Activated T-cell treated with anti-CD3 and anti-CD28 coated beads, Interleukin-2, amount 50 U/mL, for 72 hours (primary cell): ENCODE measurements at places on chromosomes 2 and 18.

- DNase-seq: no peak
Measured at GRCh38 chr2:29226808-29227207, 111.6 kb downstream of the CLIP4 start.

DNA sequence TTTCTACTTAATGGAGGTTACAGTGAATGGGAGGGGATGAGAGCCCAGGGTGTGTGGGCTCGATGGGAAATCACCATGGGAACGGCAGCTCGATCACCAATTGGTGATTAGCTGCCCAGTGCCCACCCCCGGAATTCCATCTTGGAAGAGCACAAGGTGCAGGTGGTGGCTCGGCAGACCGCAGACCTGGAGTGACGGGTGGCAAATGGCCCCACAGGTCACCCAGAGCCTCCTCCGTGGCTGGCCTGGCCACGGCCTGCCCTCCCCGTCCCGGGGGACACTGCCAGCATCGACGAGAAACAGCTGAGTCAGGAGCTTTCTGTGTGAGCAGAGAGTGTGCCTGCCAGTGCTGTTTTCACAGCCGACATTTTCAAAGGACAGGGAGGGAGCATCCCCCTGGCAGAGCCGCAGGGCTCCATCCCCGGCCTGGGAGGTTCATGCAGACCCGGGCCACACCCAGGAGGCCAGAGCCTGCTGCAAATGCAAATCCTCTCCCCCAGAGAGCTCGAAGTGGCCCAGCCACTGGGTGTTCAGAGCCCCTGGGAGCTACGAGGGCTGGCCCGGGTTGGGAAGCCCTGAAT, 176.4 kb upstream of the MYT1L start:
- DNase-seq: no peak

- no peak for DNase-seq
Measured at GRCh38 chr2:191170773-191171172, 20.0 kb upstream of the STAT4 start.

DNA sequence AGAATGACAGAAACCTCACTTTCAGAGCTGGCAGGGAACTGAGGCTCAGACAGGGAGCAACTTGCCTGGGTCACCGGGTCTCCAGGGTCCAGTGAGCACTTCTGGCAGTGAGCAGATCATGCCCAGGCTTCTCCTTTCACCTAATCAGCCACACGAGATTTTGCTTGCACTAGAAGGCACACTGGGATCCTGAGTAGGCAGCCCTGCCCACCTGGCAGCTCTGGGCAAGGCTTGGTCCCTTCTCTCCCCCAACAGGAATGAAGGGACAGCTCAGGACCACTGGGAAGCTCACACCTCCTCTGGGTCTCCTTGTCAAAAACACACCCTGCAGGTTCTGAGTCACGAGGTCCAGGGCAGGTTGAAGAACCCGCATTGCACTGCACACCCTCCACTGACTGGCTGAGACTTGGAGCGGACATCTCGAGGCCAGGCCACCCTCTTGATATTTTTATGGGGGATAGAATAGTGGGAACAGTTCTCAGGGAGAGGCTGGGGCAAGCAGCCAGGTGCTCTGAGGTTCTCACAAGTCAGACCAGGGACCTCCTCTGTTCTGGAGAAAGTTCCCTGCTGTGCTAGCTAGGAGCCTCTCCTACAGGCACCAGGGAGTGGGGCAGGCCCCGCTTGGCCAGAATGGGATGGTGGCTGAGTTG, 5.7 kb downstream of the MAL start:
- DNase-seq: no peak

DNA sequence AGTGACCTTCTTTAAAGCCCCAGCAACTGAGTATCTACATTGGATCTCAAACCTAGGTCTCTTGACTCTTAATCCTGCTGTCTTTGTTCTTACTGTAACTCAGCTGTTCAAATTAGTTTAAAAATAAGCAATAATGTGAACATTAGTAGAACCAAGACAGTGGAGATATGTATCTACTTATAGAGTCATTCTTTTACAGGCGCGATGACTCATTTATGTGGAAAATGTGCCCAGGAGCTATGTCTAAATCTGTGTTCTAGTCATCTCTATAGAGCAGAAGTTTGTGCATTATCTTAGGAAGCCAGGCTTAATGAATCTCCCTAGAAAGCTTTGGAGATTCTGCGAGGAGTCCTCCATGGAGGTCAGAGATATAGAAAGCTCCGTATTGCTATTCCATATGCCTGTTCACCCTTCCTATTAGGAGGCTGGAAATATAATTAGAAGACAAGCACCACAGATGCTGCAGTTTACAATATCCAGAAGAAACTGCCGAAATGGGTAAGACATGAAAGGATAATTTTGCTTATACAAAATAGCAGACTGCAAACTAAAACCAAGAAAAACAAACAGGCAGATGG, 211.6 kb downstream of the TRIB2 start:
- DNase-seq: peak; percentile 7

DNA sequence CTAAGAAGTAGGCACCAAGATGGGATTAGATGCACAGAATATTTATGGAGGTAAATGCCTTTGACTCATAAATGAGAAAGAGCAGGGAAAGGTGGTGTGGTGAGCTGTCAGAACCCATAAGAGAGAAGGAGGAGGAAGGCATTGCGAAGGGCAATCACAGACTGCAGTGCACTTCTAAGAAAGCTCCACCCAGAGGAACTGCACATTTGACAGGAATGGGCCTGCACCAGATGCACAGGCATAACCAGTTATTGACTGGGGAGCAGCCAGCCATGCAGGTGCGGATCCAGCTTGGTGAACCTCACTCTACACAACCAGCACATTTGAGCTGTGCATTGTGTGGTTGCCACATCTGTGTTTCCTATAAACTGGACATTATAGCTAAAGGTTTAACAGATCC, 62.2 kb upstream of the L3MBTL4 start:
- no peak for DNase-seq

GRCh38 chr2:9329497-9329896, 93.8 kb downstream of the ITGB1BP1 start:
- DNase-seq: no peak

DNA sequence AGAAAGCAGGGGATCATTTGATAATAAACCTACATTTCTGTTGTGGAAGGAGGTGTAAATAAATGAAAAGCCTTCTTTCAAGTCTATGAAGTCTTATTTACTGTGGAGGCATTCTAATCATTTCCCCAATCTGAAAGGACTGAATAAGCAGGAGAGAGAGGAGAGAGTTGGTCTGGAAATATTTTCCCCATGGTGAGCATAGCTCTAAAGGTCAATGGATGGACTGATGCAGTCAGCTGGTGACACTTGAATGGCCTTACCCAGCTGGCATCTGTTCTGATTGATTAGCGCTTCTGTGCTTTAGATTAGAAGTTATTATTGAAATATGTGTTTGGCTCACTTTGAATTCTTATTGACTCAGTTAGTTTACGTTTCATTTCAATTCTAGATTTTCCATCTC, 122.7 kb downstream of the PARD3B start:
- DNase-seq: no peak

GRCh38 chr2:182422864-182423263, 4.0 kb downstream of the PDE1A start:
- DNase-seq: no peak

- DNase-seq: no peak
Measured at GRCh38 chr18:50181590-50181989, 13.4 kb downstream of the MYO5B start.

- DNase-seq: no peak
Measured at GRCh38 chr18:8081872-8082553, 514.9 kb downstream of the PTPRM start.

DNA sequence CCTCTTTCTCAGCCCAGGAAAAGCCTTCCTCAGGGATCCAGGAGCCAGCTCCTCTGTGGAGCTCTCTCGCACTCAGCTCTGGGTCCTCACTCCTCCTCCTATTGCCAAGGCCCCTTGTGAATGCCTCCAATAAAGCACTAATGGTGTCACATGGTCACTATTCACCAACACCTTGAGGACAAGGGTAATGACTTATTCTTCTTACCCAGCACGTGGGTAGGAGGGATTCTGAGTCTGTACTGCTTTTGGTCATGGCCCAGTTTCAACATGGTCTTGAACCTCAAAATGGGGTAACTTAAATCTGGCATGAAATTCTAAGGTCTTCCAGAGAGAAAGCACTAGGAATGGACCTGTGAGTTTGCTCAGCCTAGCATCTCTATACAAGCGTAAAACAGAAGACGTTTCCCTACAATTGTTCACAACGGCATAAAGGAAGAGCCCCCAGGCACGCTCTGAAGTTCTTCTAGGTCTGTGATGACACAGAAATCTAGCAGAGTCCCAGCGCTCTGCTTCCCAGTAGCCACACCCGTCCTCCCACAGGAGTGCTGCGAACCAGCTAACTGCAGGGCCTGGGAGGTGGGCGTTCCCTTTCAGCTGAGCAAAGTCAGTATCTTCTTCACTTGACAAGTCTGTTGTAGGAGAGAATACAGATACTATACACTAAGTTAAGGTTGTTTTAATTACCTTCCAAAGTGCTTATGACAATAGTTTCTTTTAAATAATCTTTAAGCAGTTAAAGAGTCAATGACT, 14.6 kb upstream of the KIDINS220 start:
- DNase-seq: no peak

DNA sequence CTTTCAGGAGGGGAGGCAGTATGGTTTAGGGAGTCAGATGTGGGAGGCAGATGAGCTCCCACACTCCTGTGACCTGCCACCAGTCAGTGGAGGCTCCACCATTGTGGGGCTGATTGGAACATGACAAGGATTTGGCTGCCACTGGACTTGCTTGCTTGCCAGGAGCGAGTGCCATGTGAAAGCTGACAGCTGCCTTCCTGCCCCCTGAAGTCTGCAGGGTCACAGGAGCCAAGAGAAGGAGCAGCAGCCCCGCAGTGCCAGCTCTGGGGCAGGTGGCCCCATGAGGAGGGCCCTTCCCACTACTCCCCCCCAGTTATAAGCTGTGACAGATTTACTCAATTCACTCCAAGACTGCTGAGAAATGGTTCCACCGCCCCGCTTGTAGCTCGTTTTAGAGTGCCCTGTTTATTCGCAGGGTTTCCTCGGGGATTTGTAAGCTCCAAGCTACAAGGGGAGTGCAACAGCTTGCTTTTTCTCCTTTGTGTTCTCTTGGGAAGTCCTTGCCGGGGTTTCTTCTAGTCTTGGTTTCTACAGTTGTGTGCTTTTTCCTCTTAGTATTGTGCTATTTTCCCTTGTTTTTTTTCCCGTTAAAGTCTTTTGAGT, 414.3 kb downstream of the MEIS1 start:
- no peak for DNase-seq

DNA sequence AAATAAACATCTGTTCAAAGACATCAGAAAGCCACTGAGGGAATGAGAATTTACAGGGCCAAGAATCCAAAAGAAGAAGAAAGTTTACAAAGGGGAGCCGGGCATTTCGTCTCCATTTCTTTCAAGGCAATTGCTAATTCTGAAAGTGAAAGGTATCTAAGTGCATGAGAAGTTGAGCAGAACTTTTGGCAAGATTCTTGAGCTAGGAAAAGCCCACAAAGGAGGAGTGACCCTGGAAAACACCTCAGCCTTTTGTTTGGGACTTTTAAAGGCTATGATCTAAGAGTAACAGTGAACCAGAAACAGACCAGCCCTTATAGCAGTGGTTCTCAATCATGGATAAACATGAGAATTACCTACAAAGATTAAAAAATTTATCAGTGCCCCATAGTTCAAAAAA, 87.4 kb downstream of the MDH1 start:
- no peak for DNase-seq

DNA sequence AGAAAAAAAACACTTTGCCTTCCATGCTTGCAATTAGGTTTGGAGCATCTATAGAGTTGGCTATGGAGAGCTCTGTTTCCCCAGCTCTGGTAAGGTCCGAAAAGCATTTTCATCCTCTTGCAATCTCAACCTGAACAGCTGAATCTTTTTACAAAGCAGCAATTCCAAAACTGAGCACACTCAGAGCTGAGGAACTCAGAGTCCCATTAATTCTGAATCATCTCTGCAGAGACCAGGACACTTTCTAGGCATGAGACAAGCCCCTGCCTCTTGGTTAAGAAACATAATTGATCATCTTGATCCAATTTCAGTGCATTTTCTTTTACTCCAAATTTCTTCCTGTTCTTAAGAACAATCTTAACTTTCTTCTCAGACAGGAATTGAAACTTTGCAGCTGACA, 4.2 kb downstream of the CNGA3 start:
- DNase-seq: no peak

- DNase-seq: no peak
Measured at GRCh38 chr2:222214885-222215284, 83.9 kb downstream of the PAX3 start.

DNA sequence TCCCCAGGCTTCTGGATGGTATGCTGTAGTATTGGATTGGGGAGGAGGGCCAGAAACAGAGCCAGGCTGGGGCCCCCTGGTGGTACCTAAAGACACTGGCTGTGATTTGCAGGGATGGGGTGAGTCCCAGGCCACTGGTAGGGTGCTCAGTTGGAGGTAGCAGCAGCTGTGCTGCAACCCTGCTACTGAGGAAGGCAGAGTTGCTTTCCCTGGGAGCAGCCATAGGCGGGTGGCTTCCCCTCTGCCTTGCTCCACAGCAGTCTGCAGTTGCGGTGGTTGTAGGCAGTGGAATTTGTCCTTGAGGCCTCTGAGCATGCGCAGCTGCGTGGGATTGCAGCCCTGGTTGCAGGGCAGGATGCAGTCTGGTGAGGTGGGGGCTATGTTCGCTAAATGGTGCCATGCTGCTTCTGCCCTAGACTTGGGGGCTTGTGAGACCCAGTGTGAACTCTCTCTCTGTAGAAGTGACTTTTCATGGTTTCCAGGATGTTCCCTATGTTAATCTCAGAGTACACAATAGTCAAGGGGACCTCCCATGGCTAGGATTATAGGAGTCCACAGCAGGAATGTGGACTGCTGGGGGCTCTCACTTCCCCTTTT, 443.5 kb downstream of the XIRP2 start:
- DNase-seq: no peak

- no peak for DNase-seq
Measured at GRCh38 chr18:50917021-50917420, 38.1 kb downstream of the ME2 start.

DNA sequence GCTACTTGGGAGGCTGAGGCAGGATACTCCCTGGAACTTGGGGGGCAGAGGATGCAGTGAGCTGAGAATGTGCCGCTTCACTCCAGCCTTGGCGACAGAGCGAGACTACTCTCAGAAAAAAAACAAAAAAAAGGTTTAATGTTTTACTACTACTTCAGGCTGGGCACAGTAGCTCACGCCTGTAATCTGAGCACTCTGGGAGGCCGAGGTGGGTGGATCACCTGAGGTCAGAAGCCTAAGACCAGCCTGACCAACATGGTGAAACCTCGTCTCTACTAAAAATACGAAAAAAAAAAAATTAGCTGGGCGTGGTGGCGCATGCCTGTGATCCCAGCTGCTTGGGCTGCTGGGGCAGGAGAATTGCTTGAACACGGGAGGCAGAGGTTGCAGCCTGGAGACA, 75.7 kb upstream of the ATIC start:
- DNase-seq: no peak

DNA sequence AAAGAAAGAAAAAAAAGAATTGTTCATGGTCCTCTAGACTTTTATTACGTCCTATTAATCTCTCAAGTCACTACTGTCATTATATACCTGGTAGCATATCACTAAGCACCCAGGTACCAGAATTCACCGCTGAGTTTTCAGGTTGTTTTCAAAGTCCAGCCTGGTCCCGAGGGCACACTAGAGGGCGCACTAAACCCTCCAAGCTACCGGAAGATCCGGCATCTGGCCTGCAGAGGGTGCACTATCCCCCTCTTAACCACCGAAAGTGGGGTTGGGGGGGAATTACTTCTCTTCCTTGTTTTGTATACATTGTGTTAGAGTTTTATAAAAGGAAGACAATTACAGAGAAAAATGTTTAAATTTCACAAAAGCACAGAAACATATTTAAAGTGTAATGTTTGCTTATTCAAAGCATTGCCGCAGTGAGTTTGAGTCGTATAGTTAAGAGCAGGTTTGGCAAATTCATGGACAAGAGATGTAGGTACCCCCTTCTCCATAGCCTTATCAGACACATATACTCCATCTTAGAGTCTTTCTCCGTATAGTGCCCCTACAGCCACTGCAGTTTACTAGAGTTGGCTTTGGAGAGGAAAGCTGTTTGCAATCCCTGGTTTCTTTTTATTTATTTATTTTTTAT, 19.2 kb downstream of the MOGAT1 start:
- DNase-seq: peak; percentile 82
